IPS DF 6.9 (cell line): ENCODE measurements at places on chromosomes 7 and 10.
A peak's percentile ranks its signal among the peaks of the same experiment; 100 is the strongest.

DNA sequence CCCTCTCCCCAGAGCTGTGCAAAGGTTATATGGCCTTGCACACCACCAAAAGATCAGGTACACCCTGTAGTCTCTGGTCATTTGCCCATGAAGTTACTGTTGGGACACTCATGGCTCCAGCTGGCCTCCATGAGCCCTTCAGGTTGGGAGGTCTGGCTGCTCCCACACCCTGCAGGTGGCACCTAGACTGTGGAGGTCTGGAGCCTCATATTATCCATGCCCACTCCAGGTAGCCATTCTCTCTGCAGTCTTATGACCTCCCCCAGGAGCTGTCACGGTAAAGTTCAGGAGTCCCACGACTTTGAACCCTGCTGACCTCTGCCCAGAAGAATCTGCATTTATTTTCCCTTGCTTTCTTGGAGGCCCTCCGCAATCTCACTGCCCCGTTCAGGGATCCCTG lies 39.2 kb upstream of the GAD2 start:
- no peak for DNase-seq

GRCh38 chr10:128091636-128092210 lies 34.5 kb downstream of the MKI67 start:
- DNase-seq: no peak

GRCh38 chr10:32893434-32893833 lies 64.6 kb downstream of the ITGB1 start:
- DNase-seq: peak; percentile 71

DNA sequence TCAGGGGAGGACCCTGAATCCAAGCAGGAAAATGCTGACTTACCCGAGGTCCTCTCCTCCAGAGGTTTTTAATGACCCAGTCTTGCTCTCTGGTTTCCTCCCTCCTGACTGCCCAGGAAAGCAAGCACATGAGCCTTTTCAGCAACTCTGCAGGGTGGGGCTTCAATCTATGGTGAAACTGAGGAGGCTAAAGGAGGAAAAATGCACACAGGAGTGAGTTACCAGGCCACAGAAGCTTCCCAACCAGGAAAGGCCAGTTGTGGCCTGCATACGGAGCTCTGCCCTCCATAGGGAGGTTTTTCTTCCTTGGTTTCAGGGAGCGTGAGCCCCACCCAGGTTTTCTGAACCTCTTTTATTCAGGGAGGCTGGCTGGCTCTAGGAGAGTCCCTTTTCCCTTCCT lies 14.1 kb upstream of the DLG5 start:
- no peak for DNase-seq

DNA sequence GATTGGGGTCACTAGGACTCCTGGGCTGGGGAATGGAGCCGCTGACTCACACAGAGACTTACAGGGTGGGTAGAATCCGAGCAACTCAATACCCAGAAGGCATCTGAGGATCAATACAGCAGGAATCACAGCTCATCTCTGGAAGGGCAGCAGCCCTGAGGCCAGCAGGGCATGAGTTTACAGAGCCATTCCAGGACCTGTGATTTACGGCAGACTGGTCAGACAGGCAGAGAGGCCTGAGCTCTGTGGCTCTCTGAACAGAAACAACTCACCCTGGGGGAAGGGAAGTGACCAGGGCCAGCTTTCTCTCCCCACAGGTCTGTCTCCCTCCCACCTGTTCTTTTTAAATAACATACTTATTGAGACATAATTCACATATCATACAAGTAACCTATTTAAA lies 88.2 kb upstream of the CXCL12 start:
- no peak for DNase-seq

DNA sequence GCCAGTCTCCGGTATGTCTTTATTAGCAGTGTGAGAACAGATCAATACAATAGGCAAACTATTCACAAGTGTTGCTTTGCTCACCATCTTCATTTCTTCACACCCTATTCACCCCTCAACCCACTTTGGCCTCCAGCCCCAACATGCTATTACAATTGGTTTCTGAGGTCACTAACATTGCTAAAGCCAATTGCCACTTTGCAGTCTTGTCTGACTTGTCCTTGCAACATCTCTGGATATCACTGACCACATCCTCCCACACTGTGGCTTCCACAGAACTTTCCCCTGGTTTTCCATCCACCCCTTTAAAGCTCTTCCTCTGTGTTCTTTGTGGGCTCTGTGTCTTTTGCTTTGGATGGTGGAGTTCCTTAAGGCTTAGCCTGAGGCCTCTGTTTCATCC lies 5.2 kb upstream of the APBB1IP start:
- no peak for DNase-seq

GRCh38 chr7:28954471-28954870 lies 3.7 kb downstream of the TRIL start:
- DNase-seq: no peak

- no peak for DNase-seq
Observed at GRCh38 chr7:111223802-111224253, 132.9 kb downstream of the LRRN3 start.

GRCh38 chr7:601595-602340 lies 82.1 kb upstream of the PDGFA start:
- no peak for DNase-seq

DNA sequence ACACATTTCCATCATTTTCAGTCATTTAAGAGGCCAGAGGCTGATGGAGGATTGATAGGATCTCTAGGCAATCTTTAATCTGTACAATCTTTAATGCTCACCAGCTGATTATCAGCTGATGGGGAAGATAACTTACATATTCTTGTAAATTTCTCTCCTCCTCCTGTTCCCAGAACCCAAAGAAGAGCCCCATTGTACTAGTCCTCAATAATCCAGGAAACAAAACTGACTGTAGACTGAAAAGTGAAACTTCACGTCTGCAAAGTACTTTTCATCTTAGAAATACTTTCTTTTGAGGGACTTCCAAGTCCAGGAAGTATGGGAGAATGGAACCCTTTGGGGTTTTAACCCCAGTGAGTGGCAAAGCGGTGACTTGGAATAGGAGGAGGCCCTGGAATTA lies 283.3 kb downstream of the FRMD4A start:
- no peak for DNase-seq

DNA sequence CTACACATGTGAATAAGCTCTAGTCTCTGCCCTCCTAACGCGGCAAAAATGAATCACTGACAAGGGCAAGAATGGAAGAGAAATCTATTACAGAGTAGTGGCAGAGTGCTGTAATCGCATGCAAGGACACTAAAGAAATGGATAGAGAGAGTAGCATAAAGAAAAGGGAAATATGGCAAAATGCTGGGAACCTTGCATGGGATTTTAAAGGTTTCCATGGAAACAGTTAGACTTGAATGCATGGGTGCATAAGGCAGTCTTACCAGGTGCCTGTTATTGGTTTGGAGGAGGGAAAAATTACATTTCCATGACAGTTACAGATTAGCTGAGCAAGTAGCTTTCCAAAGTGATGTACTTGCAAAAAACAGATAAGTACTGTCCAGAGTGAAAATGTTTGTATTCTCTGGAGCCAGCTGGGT lies 233.4 kb downstream of the PTN start:
- no peak for DNase-seq

- no peak for DNase-seq
Observed at GRCh38 chr7:150586785-150587152, 19.6 kb downstream of the GIMAP4 start.

- no peak for DNase-seq
Observed at GRCh38 chr10:75987616-75988015, 556.2 kb downstream of the LRMDA start.

DNA sequence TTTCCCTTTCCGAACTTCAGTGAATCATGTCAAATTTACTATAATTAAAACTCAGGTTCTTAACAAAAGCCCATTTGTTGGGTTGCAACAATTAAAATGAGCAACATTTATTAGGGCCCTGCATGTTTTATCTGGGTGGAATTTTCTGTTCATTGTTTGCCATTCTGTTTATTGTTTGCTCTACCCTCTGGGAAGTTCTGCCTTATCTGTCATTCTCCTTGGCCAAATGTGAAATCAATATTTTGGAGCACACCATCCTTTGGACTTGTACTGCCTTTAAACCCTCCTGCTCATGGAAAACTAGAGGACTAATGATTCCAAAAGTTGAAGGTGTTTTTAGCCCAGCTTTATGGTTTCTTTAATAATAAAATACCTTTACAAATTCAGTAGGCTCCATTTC lies 134.5 kb upstream of the KCND2 start:
- DNase-seq: no peak

DNA sequence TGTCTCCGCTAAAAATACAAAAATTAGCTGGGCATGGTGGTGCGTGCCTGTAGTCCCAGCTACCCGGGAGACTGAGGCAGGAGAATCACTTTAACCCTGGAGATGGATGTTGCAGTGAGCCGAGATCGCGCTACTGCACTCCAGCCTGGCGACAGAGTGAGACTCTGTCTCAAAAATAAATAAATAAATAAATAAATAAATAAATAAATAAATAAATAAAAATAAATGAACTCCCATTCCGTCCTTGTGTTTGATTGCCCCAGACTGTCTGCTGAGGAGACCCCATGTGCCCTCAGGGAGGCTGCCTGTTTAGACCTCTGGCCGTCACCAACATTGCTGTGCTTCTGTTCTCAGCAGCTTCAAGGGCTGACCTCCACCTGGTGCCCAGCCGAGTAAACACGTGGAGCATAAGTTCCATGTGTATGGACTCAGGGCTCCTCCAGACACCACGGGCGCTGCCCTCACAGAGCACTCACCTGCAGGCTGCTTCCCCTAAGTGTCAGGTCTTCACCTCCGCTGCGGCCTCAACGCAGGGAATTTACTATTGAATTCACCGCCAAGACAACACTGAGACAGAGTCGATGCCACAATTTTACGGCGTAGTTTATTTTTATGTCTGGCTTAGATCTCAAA lies 32.0 kb downstream of the VOPP1 start:
- no peak for DNase-seq

- DNase-seq: no peak
Observed at GRCh38 chr7:26348234-26348851, 56.7 kb downstream of the SNX10 start.

- no peak for DNase-seq
Observed at GRCh38 chr7:16062269-16062668, 359.1 kb downstream of the CRPPA start.
